Panc1 (cell line): ENCODE measurements at places on chromosomes 3 and 15. TPM values are rescaled to one million over a fixed set of nuclear protein-coding genes. Genes with fewer than 3 reads are reported as not detected.

GRCh38 chr3:75631541-75631940, 32.6 kb upstream of the FRG2C start:
- no peak for DNase-seq

- no peak for DNase-seq
These were observed 166.6 kb downstream of the NR1D2 start for GRCh38 chr3:24111711-24112110.

DNA sequence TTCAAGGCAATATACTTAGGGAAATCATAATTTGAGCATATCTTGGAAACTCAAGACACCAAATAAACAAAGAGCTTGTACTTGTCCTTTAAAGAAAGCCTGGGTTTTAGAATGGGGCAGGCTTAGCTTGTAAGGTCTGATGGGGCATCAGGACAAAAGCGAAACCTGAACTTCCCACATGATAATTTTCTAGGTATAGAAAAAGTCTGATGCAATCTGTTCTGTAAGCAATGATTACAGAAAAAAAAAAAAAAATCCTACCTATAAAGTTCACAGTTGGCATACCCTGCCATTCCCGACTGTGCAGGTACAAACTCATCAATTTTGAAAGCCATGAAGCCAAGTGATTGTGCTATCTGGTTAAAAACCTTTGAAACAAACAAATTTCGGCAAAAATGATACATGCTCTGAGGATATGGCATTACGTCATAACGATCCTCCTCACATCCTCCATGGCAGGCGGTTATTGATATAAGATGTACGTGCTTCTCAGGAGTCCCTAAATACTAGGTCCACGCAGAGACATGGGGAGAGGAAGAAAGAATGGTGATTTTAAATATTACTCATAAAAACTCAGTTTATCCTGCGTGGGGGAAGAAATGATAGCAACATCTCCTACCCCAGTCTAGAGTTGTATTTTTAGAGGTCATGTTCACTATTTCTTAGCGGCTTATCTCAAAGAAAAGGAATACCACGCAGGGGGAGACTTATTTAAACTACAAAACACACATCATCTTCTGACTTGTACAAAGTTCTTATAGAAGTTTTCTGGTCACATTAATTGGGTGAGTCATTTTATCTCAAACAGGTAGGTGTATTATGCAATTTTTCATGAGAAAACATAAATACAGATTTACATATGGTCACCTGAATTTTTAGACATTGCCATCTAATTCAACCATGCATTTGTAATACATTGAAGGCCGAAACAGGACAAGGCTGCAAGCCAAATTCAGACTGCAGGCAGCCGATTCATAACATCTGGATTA, 27.0 kb downstream of the MB21D2 start:
- DNase-seq: no peak

DNA sequence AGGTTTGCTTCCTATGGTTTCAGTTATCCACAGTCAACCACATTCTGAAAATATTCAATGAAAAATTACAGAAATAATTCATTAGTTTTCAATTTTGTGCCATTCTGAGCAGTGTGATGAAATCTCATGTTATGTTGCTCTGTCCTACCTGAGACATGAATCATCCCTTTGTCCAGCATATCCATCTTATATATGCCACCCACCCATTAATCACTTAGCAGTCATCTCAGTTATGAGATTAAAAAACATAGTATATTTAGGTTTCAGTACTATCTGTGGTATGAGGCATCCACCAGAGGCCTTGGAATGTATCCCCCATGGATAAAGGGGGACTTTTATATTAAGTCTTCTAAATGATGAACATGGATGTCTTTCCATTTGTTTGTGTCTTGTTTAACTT, 64.7 kb upstream of the PROK2 start:
- no peak for DNase-seq

GRCh38 chr15:72685925-72686794, at the start of the genes BBS4 and HIGD2B:
BBS4 (plus strand) TSS chr15:72686207; CDS start chr15:72686228, 21 bp downstream.
HIGD2B (minus strand) TSS chr15:72686182; CDS start chr15:72676374, 9,808 bp downstream.
- peak; percentile 78 for DNase-seq

The SELENOK gene
- 16.3 TPM for total RNA-seq

The MFN1 gene
- 73.5 TPM for total RNA-seq
